ENCODE measurements at places on chromosomes 5 and 9.

GRCh38 chr9:133119103-133119845 lies 1.8 kb downstream of the RALGDS start:
- no peak for DNase-seq

- DNase-seq, result no peak
Measured at GRCh38 chr5:111734013-111734412, 23.0 kb downstream of the NREP start.

DNA sequence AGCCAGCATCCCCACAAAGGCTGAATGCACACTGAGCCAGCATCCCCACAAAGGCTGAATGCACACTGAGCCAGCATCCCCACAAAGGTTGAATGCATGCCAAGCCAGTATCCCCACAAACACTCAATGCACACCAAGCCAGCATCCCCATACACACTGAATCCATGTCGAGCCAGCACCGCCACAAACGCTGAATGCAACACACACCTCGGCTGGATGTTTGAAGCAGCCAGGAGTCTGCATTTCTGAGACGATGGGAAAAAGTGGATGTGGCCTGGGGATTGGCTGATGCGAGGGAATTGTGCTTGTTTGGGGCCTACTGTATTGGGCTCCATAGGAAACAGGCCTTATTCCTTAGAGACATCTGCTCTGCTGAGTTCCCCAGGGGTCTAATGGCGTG lies 30.9 kb upstream of the CEP72 start:
- no peak for DNase-seq

DNA sequence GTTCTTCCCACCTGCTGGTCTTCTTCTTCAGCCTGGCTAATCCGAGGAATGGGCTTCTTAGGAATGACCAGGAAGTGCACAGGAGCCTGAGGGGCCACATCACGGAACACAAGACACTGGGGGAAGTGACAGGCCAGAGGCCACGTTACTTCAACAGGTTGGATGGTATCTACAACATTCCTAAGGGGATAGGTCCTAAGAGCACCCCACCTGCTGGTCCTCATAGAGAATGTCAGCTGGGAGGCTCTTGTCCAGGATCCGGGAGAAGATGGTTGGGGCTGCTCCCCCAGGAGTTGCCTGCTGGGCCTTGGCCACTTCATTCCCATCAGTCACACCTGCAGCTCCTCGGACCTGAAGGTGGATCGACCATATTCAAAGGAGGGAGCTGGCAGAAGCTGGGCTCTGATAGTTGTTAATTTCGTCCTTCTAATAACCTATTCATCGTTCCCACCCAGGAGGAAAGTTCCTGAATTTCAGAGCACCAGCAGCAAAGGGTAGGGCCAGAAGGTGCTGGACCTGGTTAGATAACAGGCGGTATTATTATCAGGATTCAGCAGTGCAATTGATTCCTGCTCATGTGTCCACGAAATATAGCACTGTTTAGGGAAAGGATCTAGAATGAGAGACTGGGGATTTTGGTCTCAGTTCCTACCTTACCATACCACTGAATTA lies 1.3 kb downstream of the HINT2 start:
- DNase-seq, result no peak

GRCh38 chr5:40873286-40873880 lies 32.2 kb downstream of the CARD6 start:
- no peak for DNase-seq

DNA sequence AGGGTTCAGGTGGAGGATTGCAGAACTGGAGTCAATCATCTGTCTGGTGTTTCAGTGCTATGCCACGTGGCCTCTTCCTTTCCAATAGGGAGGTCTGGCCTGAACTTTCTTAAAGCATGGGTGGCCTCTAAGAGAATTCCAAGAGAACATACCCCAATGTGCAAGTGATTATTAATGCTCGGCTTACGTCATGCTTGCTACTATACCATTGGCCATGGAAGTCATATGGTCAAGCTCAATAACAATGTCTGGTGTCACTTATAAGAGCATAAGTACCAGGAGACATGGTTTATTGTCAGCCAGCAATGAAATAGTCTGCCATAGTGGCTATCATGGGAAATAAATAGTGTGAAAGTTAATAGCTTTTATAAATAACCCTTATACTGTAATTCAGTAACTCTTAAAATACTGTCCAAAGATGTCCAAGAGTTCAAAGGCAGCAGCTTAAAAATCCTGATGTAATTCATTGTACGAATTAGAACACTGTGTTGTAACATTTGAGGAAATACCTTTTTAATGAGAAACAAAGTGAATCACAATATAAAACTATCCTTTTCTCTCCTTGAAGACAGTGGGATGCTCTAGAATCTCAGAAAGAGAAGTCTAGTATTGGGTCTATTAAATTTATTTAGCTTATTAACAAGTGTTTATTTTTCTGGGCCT lies 355.4 kb upstream of the PRR16 start:
- no peak for DNase-seq

DNA sequence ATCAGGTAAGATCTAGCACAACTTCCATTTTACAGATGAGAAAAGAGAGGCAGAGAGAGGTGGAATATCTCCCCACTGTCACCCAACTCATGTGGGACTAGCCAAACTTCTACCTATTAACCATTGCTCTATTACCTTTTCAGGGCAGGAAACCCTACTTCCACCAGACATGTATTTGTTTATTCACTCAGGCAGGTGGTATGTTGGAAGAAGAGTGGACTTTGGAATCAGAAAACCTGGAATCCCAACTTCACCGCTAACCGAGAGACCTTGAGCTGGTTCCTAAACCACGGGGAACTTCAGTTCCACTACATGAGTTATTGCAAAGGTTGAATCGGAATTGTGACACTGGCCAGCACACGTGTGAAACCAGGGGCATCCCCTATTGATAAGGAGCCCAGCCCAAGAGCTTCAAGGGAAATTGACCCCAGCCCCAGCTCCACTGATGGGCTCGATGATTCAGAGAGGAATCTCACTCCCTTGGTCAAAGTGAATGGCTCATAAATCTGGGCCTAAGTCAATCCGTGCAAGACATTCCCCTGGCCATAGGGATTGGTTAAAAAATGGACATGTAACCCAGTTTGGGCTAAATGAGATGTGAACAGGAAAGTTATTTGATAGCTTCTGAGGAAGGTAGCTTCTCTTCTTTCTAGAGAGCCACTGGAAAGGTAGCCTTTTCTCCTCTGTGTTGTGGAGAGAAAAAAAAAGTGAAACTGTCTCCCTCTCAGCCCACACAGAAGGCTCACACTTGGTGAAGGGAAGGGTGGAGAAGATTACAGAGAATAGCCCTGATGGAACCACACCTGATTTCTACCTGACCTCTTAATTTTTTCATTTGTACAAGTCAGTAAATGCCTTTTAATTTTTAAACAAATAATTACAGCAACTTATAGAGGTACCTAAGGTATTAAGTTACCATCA lies 5.5 kb upstream of the GLIS3 start:
- no peak for DNase-seq

GRCh38 chr5:127353327-127353726 lies 62.7 kb downstream of the MEGF10 start:
- DNase-seq, result no peak

DNA sequence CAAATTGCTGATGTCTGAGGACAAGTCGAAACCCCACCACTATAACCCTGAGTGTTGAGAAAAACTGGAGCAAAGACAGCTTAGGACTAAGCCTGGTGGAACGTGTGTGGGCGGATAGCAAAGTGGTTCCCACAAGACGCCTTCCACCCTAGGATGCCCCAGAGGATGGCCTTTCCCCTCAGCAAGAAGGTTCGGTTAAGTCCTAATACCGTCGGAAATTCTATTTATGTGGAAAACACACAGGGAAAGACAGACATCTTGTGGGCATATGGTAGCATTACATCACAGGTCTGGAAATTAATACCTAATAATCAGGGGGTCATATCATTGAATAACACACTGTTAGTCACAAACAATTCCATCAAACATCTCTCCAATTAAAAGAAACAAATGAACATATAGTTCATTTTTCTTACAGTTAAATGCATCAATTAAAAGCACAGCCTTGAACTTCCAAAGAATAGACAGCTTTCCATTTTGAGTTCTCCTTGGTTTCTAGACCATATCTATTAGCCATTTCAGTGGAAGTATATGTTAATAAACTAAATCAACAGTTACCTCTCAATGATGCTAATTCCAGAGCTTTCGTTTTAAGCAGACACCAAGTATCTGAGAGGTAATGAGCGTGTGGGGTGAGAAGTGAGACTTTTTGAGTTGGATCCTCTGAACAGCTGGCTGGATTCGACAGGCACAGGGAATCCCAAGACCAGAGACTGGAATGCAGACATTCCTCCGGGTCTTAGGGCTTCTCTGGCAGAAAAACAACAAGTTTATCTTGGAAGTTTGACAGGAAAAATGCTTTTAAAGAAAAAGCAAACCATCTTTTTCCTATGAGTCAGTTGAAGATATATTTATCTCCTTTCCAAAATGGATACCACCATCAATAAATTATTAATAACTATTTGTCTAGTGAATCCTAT lies 2.9 kb upstream of the ICE1 start:
- no peak for DNase-seq

DNA sequence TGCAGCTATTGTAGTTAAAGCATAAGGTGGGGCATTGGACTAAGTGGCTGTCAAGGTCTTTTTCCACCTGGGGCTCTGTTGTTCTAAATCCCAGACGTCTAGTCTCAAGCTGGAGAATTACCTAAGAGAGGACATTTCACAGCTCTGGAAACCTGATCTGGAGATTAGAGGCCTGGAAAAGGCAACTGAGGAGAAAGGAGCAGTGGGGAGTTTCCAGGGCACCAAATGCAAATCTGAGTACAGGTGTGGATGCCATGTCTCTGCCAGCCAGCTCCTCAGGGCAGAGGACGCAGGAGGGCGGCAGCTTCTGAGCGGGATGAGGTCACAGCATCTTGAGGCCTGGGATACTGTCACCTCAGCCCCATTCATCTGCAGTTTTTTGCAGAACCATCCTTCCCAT lies 65.2 kb downstream of the PPARGC1B start:
- DNase-seq, result no peak

GRCh38 chr9:122374885-122375420 lies 4.1 kb downstream of the PTGS1 start:
- DNase-seq, result no peak

DNA sequence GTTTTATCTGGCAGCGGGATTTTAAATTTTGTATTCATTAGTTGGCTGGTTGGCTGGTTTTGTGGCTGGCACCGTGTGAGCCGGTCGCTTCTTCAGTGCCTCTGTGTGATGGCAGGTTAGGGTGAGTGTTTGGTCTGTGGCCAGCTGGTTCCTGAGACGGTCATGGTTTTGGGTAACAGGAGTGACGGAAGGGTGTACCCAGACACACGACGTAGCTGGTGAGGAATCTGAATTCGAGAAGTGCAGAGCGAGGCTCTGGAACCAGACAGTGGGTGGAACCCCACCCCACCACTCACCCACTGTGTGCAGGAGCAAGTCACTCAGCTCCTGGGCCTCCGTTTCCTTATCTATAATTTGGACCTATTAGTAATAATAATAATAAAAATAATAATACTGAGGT lies 2.7 kb downstream of the BTNL9 start:
- no peak for DNase-seq

- DNase-seq, result no peak
Measured at GRCh38 chr5:152601806-152602732, 197.0 kb upstream of the NMUR2 start.

- DNase-seq, result no peak
Measured at GRCh38 chr9:37972351-37972848, 68.5 kb upstream of the SLC25A51 start.

DNA sequence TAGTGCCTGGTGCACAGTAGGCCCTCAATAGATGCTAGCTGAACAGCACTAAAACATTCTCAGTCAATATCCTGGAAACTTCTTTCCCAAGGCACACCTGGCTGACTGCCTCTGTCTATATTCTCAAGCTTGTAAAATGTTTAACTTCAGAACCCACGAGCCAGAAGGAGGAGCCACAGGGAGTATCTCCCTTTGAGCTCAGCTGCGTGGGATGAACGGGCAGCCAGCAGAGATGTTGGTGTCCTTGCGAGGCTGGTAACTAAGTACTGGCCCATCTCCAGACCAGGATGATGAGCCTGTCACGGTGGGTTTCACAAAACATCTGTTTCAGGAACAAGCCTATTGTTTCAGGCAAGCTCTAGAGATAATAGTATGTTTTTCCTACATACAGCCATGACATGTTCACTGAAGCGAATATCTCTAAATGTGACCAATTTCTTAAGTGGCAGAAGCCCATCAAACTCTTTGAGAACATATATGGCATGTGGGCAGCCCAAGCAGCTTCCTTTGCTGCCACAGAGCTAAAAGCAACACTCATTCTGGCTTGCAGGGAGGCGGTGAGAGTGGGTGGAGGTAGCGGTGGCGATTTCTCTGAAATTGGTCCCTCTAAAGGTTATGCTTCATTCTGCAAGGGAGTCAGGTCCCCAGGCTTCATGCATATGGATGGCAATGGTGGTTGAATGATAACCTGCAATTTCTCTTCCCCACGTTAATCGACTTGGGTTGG lies 206.2 kb downstream of the TTLL11 start:
- no peak for DNase-seq

- no peak for DNase-seq
Measured at GRCh38 chr5:96528826-96529474, 95.9 kb upstream of the PCSK1 start.

- DNase-seq, result no peak
Measured at GRCh38 chr9:61665330-61665751, 475.5 kb downstream of the SPATA31A7 start.

DNA sequence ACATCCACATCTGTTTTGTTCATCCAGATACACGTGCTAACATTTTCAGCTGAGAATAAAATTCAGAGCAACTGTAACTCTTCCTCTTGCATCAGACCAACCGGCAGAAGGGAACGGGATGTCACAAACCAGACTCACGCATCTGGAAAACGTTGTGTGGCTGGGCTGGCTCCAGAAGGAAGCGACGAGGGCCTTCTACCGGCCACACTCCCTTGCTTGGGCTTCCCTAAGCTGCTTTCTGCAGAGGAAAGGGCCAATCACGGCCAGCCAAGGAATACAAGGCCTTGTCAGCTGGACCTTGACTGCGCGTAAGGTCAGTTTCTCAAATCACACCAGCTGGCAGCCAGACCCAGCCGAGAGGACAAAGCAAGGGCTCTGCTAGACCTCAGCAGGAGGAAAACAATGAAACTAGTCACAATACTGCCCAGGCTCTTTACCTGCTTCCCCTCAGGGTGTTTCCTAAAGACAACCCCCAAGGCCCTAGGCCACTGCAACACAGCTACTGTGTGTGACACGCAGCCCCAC lies 106.1 kb downstream of the THBS4 start:
- DNase-seq, result peak; percentile 70

GRCh38 chr5:28355831-28356230 lies 1317.4 kb upstream of the CDH9 start:
- no peak for DNase-seq

GRCh38 chr5:61283471-61283870 lies 48.6 kb upstream of the ZSWIM6 start:
- no peak for DNase-seq

DNA sequence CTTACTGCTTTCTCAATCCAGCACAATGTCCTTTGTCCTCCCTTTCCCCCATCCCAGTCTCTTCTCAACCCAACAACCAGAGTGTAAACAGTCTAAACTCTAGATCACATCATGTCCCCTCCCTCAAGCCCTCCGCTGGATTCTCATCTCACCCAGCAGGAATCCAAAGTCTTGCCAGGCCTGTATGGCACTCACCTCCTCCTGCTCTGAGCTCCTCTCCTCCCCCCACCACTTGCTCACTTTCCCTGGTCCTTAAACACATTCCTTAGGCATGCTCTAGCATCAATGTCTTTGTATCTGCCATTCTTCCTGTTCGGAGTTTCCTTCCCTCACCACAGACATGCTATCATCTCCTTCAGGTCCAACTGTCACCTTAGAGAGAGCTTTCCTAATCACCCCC lies 78.8 kb downstream of the NIPSNAP3B start:
- no peak for DNase-seq

GRCh38 chr5:117761186-117761585 lies 1186.6 kb upstream of the SEMA6A start:
- DNase-seq, result no peak

GRCh38 chr9:102445181-102445747 lies 549.9 kb upstream of the CYLC2 start:
- no peak for DNase-seq
